ENCODE measurements at places on chromosomes 5 and 9.

DNA sequence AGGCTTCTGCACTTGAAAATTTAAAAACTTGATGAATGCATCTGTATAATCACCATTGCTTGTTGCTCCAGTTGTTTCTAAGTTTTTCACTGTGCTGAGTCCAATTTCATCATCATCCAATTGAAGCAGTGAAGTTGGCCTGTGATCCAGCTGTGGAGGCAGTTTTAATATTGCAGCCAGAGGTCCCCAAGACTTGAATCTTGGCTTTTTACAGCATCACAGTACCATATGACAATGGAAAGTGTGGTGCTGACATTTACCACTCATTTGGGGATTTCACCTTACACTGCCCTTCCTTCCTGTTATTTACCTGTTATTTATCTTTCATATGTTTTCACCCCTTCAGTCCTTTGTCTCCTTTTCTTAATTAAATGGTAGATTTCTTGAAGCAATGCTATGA lies 76.2 kb upstream of the SPIN1 start:
- no peak for DNase-seq

GRCh38 chr5:83744821-83745220 lies 24.2 kb upstream of the HAPLN1 start:
- no peak for DNase-seq

DNA sequence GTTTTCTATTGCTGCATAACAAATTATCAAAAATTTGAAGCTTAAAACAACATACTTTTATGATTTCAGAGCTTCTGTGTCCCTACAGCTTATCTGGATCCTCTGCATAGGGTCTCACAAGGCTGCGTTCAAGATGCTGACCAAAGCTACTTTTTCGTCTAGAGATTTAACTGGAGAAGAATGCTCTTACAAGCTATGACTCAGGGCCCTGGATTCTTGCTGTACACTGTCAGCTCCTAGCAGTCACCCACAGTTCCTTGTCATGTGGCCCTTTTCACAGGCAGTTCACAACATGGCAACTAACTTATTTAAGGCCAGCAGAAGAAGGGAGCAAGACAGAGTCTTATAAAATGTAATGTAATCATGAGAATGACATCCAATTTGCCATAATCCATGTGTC lies 70.8 kb upstream of the FAM174A start:
- no peak for DNase-seq

- DNase-seq: peak; percentile 74
These were observed 16.2 kb downstream of the ATPSCKMT start for GRCh38 chr5:10233505-10233904.

GRCh38 chr5:125683669-125684068 lies 739.5 kb upstream of the GRAMD2B start:
- no peak for DNase-seq

- DNase-seq: peak; percentile 19
These were observed 293.9 kb downstream of the ZSWIM6 start for GRCh38 chr5:61625681-61626621.

GRCh38 chr5:122615146-122615545 lies 159.7 kb upstream of the SNX2 start:
- no peak for DNase-seq

DNA sequence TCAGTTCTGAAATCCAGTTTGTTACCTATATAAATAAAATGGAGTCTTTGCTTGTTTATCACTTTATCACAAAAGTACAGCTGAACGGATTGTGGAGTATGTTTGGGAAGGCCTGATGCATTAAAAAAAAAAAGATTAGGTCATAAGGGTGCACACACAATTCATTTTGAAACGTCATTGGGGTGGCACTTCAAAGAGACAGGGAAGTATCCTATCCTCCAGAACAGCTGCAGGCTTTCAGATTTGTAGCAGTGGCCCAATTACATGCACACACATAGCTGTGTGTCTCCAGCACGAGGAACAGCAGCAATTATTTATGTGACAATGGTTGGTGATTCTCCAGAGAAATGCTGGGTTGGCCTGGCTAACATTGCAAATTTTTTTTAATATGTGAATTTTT lies 46.8 kb upstream of the FER start:
- DNase-seq: no peak
